CMK (cell line): ENCODE measurements at places on chromosomes 2 and 18.

GRCh38 chr2:119175517-119175916, 17.0 kb upstream of the C1QL2 start:
- peak; percentile 2 for DNase-seq

DNA sequence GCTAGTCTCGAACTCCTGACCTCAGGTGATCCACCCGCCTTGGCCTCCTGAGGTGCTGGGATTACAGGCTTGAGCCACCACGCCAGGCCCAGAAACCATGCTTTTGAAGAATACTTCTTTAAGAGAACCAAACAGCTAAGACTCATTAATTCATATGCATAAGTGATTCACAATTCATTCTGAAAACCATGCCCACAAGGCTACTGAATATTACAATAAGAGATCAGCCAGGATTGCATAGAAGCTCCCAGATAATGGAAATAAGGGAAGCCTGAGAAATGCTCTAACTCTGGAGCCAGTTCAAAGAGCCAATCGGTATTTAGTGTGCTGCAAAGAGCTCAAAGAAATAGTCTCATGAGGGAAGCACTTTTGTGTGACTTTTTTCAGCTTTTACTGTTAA, 2.4 kb downstream of the ZNF396 start:
- no peak for DNase-seq

DNA sequence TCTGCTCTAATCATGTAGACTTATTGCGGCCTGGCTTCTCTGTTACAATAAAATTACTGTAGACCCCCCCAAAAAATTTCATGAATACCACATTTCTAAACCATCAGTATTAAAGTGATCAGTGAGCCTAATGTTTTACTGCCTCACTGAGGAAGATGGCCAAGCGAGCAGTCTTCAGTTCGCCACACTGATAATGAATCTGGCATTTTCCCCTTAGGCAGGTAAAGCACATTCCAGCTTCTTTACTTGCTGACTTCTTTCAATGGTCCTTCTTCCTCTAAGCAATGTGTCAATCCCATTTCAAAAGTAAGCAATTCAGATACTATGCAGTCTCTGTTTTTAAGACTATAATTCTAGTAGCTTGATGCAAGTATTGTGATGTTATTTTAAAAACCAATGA, 137.6 kb downstream of the LAMA1 start:
- DNase-seq: no peak

DNA sequence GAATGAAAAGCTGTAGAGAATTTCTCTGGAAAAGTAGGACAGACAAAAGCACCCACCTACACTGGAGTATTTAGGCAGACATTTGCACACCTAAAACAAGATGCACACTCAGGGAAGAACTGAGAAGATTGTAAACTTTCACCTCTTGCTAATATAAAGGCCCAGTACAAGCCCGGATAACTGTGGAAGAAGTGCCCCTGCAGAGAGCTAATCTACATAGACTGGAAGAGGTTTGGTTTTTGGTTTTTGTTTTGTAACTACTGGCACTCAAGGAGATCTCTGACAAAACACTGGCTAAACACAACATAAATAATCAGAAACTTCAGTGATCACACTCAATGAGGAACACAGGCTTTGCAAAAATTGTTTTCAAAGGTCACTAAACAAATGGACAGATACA, 782.2 kb upstream of the SLC8A1 start:
- DNase-seq: no peak

DNA sequence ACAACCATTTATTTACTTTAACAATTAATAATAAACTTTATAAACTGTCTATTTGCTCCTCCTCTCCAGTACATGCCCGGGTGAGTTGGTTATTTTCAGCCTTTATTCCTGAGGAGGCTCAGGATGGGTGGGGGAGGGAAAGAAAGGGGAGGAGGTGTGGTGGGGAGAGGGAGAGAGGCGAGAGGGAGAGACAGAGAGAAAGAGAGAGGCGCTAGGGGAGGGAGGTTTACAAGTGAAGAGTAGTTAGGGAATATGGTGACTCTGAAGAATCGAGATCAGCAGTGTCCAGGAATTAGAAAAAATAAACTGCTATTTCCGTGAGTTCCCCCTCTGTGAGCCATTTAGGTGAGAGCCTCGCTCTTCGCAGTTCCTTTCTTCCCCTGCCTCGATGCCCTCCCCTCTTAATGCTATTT, 138.9 kb downstream of the MEIS1 start:
- no peak for DNase-seq

- DNase-seq: no peak
These were observed 133.1 kb downstream of the COPS8 start for GRCh38 chr2:237218756-237219155.

DNA sequence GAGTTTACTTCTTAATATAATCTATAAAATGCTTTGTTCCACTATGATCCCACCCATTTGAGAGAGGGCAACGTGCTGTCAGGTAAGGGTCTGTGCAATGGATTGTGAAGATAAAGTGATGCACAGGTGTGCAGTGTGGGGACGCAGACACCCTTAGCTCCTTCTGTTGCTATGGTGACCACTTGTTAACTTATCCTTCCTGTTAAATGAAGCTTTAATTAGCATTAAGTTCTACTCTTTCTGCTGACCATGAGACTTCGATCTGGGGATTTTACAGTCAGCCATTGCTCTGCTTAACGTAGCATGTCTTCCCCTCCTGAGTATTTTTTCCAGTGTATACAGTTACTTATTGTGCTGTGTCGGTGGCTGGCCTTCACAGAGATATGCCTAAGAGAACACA, 23.1 kb upstream of the ALKAL2 start:
- no peak for DNase-seq

GRCh38 chr2:78768016-78768415, 257.5 kb upstream of the REG3G start:
- no peak for DNase-seq

DNA sequence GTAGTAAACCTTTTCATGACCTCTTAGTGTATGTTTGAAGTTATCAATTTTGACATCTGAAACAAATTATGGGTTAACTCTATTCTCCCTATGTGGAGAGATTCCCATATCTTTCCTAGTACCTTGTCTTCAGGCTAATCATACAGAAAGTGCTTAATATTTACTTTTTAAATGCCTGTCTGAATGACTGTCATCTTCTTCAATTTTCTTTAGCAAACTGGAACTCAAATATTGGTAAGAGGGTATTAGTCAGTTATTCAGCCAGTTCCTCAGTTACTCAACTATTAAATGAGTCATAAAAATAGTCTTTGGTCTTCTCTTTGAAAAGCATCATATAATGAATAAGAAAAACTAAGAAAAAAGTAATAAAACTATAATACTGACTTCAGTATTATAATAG, 1038.0 kb upstream of the PIK3C3 start:
- no peak for DNase-seq

DNA sequence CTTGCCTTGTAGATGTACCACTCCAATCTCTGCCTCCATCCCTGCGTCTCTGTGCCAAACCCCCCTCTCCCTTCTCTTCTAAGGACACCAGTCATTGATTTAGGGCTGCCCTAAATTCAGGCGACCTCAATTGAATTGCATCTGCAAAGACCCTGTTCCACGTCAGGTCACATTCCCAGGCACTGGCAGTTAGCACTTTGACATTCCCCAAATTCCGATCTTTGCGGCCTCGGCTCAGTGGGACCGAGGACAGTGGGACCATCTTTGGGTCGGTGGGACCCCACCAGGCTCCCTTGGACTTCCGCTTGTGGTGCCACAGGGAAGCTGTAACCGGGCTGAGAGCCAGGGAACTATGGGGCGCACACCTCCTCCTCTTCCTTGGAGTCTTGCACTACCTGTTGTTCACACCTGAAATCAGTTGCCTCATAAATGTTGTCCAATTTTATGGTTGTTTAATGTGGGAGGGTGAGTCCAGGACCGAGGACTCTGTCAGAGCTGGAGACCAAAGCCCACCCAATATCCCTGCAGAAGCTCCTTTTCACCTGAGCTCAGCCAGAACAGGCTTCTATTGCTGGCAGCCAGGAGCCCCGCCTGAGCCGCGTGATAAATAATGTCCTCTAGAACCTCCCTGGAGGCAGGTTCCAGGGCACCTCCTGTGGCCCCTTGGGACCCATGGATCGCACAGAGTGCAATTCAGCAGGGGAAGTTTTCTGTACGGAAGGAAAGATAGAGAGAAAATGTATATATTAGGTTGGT, 271.6 kb downstream of the EIPR1 start:
- DNase-seq: no peak

DNA sequence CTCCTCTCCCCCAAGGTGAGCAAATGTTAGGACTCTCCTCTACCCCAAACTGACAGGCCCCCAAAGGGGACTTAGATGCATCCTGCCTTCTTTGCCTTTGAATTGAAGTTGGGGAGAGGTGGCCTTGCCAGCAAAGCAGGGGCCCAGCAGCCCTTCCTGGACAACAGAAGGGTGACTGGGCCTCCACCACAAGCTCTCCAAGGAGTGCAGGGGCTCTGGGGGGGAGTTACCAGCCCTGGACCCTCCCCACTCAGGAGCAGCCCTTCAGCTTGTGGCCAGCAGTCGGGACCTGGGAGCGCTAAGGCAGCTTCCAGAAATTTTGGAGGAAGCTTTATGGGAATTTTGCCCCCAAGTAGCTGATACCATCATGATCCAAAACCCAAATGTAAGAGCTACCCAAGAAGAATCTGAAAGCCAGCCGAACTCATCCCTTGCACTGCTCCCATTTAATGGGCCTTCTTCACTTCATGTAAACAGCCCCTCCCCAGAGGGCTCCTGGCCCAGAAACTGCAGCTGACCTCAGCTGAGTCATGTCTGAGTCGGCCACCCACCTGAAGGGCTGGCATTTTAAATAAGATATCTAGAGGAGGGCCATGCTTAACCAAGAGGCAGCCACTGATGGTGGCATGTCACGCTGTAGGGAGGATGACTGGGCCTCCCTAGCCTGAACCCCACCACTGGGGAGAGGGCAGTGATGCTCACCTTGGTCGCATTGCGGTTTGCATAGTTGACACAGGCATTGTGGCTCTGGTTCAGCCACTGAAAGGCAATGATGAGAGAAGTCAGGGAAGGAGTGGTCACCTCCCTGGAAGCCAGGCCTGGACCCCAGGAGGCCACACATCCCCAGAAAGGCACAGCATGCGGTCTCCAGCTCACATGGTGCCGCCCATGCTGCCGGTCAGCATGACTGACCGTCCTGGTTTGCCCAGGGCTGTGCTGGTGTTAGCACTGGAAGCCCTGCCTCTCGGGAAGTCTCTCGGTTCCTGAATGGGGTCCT, 71.5 kb downstream of the SFXN5 start:
- no peak for DNase-seq

- no peak for DNase-seq
These were observed 538.0 kb downstream of the TMX3 start for GRCh38 chr18:68176901-68177300.

DNA sequence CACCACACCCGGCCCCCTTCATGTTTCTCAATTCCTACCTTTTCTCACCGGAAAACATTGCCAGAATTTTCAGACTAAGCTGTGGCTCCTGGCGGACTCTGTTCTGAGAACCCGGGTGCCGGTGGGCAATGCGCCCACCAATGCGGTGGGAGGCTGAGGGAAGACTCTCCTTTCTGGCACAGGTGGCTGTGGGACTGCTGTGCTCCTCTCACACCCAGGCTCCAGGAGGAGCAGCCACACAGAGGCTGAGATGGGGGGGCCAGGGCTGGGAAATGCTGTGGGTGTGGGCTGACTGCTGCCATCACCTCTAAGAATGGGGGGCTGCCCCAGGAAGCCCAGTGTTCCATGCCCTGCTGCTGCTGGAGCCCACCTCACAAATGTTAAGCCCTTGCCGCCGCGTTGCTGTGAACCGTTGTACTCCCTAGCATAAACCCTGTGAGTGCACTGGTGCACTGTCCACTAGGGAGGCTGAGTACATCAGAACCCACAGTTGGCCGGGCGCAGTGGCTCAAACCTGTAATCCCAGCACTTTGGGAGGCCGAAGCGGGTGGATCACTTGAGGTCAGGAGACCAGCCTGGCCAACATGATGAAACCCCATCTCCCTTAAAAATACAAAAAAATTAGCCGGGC, 152.6 kb downstream of the LDLRAD4 start:
- DNase-seq: no peak

GRCh38 chr2:174722942-174723592, 41.2 kb downstream of the CHRNA1 start:
- DNase-seq: no peak

DNA sequence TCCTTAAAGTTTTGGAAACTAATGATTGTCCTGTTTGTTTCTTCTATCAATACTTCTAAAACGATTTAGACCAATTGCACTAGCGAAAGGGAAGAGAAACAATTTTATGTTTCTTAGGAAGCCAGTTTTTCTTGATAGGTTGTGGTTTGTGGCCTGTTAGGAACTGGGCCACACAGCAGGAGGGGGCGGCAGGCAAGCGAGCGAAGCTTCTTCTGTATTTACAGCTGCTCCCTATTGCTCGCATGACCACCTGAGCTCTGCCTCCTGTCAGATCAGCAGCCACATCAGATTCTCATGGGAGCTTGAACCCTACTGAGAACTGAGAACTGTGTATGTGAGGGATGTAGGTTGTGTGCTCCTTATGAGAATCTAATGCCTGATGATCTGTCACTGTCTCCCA, 201.5 kb upstream of the PXDN start:
- no peak for DNase-seq

GRCh38 chr18:58490238-58490637, 138.7 kb downstream of the ALPK2 start:
- no peak for DNase-seq

DNA sequence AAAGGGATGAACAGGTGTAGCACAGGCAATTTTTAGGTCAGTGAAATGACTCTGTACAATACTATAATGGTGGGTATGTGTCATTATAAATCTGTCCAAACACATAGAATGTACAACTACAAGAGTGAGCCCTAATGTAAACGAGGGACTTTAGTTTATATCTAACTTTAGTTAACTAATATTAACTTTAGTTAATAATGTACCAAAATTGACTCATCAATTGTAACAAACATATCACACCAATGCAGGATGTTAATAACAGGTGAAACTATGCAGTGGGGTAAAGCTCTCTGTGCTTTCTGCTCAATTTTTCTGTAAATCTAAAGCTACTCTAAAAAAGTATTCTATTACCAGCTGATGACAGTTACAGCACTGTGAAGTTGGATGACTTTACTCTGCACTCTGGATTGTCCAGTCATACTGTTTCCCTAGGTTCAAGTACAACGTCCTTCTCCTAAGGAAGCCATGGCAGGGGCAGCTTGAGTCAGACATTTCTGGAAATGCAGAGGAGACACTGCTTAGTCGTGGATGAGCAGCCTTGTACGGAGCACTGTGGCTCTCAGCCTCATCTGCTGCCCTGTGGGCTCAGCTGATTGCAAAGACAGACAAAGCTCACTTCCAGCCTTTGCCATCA, 26.1 kb downstream of the TGFA start:
- no peak for DNase-seq

GRCh38 chr2:147927053-147927588, 82.3 kb downstream of the ACVR2A start:
- DNase-seq: no peak

DNA sequence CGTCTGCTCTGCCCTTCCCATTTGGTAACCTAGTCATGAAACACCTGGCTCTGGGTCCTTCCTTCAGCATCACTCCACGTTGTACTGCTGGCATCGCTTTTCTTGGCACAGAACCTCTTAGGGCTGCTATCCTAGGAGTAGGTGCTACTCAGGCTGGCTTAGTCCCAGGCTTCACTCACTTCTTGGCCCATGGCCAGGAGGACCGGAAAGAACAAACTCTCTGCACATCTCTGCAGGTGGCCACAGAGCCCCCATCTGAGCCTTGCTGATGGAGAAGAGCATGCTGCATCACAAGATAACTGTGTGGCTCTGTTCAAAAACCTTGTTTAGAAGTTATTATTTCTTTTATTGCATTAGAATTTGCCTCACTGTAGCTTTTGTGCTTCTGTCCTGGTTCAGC, 447.2 kb upstream of the TNP1 start:
- DNase-seq: no peak

- no peak for DNase-seq
These were observed 207.5 kb upstream of the EPHA4 start for GRCh38 chr2:221779614-221780067.
